ENCODE measurements at places on chromosomes 13 and 19. TPM values are rescaled to one million over a fixed set of nuclear protein-coding genes. Genes with fewer than 3 reads are reported as not detected.

POU2F2 gene
- 0.13 TPM for total RNA-seq

ACP5 gene
- total RNA-seq, result 0.44 TPM

RGCC gene
- total RNA-seq, result 1.7 TPM

ACER1 gene
- not detected for total RNA-seq

TEX29 gene
- 0.12 TPM for total RNA-seq
